ENCODE measurements at places on chromosomes 7 and 10.
A peak's percentile ranks its signal among the peaks of the same experiment; 100 is the strongest.

DNA sequence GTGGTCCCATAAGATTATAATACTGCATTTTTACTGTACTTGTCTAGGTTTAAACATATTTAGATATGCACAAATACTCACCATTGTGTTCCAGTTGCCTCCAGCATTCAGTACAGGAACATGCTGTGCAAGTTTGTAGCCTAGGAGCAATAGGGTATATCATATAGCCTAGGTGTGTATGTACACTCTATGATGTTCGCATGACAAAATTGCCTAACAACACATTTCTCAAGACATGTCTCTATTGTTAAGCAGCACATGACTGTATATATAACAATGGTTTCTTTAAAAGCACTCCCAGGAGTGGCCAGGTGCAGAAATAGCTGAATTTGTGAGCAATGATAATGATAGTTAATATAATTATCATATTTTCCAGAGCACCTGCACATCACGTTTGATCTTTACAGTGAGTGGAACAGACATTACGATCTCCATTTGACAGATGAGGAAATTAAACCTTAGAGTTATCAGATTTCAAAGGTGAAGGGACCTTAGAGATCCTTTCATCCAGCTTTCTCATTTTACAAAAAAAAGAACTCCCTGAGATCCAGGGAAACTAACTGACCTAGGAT is 99.2 kb upstream of the PDCD4 start:
- DNase-seq, result no peak

- no peak for DNase-seq
Observed at GRCh38 chr10:20624642-20625041, 272.5 kb downstream of the NEBL start.

- DNase-seq, result no peak
Observed at GRCh38 chr10:14397066-14397465, 66.3 kb upstream of the FRMD4A start.

DNA sequence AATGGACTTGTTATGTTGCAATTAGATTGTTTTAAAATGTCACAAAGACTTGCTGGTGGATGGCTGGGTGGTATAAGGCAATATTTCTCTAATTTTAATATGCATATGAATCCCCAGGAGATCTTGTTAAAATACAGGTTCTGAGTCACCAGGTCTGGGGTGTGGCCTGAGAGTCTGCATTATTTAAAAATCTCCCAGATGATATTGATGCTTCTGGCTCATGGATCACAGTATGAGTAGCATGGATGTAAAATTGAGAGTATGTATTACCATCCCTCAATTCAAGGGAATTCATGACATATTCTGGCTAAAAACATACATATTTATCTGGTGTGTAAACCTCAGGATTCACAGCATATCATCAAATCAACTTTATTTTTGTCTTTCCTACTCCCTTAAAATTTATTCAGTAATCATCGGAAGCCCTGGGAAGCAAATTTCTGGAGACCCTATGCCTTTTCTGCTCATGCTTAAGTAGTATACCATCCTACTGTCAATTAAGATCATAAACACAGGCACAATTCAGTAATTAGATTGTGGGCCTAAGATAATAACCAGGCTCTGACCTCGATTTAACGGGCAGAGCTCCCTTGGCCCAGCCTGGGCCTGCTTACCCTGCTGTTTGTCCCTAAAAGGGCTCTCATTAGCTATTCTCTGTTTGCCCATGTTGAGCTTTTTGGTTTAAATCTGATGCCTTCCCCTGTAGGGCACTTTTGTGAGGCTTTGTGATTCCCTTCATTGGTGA is 29.6 kb upstream of the ICA1 start:
- no peak for DNase-seq

DNA sequence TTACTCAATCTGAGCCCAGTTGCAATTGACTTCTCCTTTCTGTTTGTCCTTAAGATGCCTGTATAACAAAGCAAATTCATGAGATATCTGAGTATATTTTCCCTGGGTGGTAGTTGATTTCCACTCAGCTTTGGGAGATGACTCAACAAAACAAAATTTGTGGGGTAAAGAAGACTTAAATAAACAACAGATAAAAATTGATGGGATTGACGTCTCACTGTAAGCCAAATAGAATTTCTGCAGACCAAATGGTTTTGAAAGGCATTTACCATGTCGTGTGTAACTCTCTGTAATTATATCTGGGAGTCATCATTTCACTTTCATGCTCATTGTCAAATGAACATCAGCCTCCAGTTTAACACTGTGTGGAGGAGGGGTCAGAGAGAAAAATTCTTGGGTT is 255.4 kb upstream of the MYO3A start:
- DNase-seq, result no peak

- DNase-seq, result no peak
Observed at GRCh38 chr7:112071856-112072255, 134.3 kb downstream of the DOCK4 start.

GRCh38 chr7:2471022-2471329 is 5.2 kb downstream of the GRIFIN start:
- DNase-seq, result no peak

DNA sequence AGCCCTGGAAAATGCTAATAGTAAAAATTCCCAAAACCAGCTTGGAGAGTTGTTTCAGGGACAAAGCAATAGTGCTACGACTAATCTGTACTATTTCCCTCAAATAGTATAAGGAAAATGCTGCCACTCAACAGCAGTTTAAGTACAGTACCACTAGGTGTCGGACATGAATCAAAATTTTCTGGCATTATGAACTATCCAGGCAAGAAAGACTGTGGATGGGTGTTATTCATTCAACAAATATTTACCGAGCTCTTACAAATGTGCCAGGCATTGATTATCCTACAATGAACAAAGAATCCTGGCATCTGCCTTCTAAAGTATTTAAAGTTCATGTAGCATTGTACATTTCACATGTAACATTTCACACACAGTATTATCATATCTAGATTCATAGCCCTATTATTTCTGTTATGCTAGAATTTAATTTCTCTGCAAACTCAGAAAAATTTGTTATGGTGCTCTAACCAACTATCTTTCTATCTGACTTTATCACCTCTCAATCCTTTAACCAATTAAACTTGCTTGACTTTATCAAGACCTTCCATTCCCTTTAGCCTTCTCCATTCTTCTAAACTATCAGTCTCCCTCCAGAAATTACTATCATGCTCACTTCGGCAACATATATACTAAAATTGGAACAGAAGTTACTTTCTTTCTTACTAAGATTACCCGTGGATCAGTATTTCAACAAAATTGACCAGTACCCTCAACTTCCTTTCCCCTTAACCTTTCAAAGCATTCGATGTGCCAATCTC is 80.6 kb downstream of the ARHGAP21 start:
- DNase-seq, result peak; percentile 7

DNA sequence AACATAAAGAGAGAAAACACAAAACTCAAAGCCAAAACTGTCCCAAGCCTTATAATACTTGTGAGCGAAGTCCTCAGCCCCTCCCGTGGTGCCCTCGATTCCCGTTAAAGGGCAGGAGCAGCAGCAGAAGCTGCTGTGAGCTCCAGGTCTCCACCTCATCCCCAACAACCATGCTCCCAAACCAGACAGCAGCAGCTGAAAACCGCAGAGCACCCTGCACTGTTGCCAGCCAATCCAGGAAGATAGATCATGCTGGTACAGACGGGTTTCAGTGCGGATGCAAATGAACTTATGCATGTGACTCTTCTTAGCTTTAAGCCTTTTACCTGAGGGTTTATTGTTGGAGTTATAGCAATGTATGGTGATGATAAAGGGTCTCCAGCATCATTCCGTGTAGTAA is 97.9 kb downstream of the DNAJB6 start:
- no peak for DNase-seq

DNA sequence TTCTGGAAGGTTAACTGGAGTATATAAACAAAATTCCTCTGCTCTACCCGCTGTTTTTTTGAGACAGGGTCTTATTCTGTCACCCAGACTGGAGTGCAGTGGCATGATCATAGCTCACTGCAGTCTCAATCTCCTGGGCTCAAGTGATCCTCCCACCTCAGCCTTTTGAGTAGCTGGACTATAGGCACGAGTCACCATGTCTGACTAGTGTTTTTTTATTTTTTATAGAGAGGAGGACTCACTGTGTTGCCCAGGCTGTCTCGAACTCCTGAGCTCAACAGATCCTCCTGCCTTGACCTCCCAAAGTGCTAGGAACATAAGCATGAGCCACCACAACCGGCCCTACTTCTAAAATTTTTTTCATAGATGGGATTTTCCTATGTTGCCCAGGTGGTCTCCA is 2.2 kb downstream of the RAB18 start:
- no peak for DNase-seq

DNA sequence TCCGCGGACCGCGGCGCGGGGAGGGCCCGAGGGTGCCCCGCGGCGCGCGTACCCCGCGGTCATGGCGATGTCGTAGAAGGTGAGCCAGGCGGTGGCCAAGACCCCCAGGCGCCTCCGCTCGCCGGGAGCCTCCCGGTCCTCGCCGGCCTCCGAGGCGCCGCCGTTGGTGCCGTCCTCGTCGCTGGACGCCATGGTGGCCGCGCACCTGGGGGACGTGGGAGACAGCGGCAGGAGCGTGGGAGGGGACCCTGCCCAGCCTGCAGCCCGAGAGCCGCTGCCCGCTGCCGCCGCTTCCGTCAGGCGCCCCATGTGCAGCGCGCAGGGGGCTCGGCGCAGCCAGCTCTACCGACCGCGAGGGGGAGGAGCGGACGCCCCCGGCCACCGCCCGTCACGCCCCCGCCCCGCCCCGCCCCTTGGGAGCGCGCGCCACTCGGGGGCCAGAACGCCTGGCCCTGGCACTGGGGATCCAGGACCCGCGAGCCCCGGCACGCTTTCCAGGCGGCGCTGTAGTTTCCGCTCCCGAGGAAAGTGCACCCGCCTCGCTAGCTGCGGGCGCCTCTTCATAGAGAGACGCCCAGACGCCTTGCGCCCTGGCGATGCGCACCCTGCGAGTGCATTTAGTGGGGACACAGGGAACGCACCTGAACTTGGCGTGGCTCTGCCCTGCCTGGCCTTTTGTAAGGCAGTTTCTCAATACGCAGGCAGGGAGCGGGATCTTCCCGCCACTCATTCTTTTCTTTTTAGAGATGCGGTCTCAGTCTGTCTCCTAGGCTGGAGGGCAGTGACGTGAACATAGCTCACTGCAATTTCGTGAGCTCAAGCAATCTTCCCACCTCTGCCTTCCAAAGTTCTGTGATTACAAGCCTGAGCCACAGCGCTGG is at the start of gene HACD1:
Gene HACD1 (minus strand): TSS at position 344 of the 881 bp plus-strand sequence. CDS start 35 bp downstream, at position 309.
- DNase-seq, result peak; percentile 49

GRCh38 chr7:139183878-139184338 is 47.1 kb upstream of the UBN2 start:
- no peak for DNase-seq

DNA sequence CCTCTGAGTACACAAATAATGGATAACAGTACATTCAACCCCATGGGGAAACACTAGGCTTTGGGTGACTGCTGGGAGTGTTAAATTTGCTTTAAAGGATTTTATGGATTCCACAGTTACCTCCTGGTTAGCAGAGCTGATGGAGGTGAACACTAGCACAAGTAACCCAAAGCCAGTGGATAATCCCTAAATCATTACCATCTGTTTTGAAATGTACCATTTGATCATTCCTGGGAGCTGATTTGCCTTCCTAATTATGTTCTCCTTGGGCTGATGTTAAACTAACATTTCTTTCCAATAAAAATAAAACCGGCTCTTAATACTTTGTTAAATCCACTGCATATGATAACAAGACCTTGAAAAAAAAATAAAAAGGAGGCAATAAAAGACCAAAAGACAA is 493.9 kb downstream of the PLXNA4 start:
- DNase-seq, result no peak

- no peak for DNase-seq
Observed at GRCh38 chr10:51915031-51915542, 215.7 kb upstream of the CSTF2T start.

DNA sequence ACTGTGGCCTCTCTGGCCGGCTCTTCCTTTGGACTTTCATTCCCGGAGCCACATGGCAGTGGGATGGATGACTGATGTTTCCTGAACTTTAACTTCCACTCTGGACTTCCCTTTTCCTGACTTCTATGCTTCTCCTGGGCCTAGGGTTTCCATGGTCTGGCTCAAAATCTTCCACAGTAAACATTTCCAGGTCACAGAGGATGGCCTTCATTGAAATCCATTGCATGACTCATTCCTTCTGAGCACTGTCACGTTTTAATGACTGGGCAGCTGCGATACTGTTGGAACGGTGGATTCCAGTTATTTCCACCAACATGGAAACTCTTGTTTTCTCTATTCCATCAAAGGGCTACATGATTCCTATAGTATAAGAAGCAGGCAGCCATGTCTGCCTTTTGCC is 24.4 kb upstream of the ZNF273 start:
- no peak for DNase-seq

Measured in stimulated activated CD4-positive, alpha-beta T cell treated with anti-CD3 and anti-CD28 coated beads, Interleukin-1b, Interleukin-23, amount 100 ng/mL, for 4 hours (primary cell).